T-helper 2 cell (primary cell): ENCODE measurements at places on chromosomes 7 and 10.

DNA sequence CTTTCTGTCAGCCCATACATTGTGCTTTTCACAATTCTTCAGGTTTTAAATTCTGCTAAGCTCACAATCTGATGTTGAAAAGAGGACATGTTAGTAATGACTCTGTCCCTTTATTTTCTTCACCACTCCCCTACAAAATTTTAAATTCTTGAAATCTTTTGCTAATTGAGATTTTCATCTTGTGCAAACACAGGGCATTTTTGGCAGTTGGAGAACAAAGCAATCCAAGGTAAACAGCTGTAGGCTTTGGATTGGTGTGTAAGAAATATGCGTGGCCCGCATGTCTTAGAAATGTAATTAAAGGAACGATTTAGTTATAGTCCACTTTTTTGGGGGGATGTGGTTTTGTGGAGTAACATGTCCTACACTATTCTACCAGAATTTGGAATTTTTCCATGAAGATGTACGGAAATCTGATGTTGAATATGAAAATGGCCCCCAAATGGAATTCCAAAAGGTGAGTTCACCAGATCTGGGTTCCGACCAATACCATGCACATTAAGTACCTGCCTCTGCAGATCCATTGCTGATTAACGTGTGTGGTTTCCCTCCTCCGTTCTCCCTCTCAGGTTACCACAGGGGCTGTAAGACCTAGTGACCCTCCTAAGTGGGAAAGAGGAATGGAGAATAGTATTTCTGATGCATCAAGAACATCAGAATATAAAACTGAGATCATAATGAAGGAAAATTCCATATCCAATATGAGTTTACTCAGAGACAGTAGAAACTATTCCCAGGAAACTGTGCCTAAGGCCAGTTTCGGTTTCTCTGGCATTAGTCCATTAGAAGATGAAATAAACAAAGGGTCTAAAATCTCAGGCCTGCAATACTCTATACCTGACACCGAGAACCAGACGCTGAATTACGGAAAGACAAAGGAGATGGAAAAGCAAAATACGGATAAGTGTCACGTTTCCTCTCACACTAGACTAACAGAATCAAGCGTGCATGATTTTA, 181.1 kb downstream of the ARHGAP21 start:
- no peak for DNase-seq

GRCh38 chr10:12418725-12419261, 69.4 kb downstream of the CAMK1D start:
- no peak for DNase-seq

DNA sequence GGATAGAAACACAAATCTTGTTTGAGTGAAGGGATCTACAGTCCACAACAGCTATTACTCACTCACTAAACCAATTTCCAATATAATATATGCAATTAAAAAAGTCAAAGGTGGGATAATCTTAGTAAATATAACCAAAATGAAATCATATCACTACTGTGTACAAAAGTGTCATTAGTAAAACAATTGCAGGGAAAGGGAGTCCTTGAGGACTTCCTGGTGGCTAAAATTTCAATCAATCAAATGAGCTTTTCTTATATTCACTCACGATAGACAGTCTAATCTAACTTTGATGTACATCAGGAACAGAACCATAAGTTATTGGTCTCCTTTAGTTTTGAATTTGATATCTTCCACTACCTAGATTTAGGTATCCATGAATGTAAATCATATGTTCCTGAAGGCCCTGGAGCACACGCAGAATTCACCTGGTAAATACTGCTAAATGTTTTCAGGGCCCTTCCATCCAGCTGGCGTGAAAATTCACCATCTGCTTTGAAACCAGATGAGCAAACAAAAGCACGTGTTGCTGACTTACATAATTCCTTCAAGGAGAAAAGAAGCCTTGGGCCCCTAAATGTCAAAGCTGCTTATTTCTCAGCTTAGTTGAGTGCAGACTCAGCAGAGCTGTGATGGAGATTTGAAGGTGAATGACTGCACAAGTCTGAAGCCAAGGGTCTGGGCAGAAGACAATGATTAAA, 159.3 kb upstream of the TMEM196 start:
- no peak for DNase-seq

DNA sequence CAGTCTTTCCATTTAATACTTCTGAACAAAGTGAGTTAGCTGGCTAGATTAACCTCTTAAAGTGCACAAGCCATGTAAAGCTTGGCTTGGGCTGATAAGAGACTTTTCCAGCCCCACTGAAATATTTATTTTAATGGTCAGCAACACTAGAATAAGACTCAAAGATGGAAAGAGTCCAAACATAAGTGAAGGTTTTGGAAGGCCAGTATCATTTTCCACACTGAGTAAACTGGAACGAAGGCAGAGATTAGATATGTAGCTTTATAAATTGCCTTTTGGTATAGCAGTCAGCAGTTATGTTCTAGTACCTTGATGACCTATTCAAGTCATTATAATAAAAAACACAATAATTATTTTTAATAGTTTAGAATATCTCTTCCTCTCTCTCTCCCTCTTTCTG, 102.2 kb downstream of the HDAC9 start:
- no peak for DNase-seq

DNA sequence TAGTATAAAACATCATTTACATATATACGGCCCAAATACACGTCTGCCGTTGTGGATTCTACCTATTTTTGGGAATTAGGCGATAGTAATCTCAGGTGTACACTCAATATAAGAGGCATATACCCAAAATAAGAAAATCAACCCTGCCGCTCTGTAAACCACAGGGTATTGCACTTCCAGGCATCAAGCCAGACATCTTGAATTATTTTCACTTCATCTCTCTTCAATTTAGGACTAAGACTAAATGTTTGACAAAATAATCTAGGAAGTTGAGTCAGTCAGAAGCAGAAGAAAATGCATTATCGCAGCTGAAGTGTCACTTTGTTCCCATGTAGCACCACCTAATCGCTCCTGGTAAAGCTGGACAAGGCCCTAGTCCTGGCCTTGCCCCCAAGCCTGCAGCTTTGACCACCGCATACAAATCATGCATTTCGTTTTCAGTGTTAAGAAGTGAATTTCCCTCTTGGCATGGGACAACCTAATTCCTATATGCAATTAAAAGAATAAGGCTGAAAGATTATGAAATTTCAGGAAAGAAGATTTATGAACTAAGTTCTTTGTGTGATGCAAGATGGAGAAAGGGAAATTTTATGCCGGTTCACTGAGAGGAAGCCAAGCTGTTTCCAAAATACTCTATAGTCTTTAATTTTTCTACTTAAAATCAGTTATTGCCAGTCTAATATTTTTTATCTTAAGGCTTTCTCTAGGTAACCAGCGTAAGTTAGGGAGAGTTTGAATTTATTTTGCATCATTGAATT, 26.0 kb downstream of the CABCOCO1 start:
- DNase-seq, result no peak

DNA sequence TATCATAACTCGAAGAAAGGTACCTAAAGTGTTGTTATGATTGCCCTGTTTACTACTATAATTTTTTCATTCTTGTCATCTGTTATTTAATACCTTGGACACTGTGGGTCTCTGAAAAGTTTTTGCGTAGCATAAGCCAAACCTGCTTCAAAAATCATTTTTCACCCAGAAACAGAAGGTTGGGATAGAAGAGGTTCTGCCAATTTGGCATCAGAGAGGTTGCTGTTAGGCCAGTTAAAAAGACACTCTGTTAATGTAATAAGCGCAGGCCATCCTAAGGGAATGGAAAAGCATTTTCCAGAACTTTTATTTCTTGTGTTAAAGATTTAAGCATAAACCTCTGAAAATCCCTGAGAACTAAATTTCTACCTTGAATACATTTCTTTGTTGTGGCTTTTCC, 212.2 kb downstream of the BMPER start:
- no peak for DNase-seq

DNA sequence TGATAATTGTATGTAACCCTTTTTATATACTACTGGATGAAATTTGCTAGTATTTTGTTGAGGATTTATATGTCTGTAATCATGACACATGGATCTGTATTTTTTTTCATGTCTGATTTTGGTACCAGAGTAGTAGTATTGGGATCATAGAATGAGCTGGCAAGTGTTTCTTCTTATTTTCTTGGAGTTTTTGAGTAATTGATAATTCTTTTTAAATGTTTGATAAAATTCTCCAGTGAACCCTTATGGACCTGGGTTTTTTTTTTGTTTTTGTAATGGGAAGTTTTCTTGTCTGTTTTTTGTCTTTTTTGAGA, 28.4 kb downstream of the ZNF33A start:
- DNase-seq, result no peak

GRCh38 chr10:32795598-32796183, 162.3 kb downstream of the ITGB1 start:
- no peak for DNase-seq

- no peak for DNase-seq
Measured at GRCh38 chr10:126087796-126088505, 191.6 kb downstream of the FANK1 start.

DNA sequence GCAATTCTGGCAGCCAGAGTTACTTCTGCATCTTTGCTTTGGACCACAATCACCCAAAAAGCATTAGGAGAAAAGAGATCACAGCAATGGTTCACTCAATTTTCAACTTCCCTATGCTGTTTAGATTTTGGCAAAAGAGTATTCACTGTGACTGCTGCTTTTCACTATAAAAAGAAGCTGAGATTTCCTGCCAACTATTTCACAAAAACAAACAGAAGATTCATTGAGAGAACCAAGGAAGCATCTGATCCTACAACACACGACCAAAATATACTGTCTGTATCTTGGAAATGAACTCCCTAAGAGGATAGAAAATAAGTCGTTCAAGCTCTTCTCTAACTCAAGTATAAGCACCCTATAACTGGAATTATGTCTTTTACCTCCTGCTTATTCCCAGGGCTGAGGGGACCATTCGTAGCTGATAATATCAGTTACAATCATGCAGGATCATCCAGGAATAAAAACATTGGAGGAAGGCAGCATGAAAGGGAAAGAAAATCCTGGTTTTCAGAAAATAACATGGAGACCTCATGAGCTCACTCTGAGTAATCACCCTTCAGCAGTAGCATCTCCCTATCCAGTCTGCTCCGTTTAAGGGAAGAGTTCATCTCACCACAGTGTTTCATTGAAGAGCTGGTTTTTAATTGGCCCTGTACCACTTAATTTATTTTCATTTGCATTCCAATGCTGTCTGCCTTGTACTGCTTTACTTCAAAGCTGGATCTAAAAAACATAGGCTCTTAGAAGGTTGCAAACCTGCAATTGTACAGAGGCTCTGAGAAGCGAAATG, 256.2 kb downstream of the PAXIP1 start:
- no peak for DNase-seq

DNA sequence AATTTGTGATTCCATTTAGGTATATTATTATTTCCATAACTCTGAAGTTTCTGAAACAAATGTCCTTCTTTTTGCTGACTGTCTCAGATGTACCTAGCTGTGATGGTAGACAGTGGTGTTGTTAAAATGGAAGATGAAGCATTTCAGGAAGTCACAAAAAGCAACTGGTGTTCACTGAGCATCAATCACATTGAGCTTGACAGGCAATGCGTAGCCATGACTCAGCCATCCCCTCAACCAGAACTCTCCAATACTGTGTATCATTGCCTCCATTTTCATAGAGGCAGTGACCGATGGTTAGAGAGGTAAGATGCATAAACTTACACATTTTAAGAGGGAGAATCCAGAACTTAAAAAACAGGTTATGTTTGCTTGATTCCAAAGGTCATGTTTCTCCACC, 434.0 kb downstream of the INHBA start:
- DNase-seq, result no peak

- no peak for DNase-seq
Measured at GRCh38 chr10:3772361-3773171, 12.4 kb downstream of the KLF6 start.

GRCh38 chr7:153354071-153354470, 594.5 kb downstream of the ACTR3B start:
- DNase-seq, result no peak
